ENCODE measurements at places on chromosomes 12 and 14.

DNA sequence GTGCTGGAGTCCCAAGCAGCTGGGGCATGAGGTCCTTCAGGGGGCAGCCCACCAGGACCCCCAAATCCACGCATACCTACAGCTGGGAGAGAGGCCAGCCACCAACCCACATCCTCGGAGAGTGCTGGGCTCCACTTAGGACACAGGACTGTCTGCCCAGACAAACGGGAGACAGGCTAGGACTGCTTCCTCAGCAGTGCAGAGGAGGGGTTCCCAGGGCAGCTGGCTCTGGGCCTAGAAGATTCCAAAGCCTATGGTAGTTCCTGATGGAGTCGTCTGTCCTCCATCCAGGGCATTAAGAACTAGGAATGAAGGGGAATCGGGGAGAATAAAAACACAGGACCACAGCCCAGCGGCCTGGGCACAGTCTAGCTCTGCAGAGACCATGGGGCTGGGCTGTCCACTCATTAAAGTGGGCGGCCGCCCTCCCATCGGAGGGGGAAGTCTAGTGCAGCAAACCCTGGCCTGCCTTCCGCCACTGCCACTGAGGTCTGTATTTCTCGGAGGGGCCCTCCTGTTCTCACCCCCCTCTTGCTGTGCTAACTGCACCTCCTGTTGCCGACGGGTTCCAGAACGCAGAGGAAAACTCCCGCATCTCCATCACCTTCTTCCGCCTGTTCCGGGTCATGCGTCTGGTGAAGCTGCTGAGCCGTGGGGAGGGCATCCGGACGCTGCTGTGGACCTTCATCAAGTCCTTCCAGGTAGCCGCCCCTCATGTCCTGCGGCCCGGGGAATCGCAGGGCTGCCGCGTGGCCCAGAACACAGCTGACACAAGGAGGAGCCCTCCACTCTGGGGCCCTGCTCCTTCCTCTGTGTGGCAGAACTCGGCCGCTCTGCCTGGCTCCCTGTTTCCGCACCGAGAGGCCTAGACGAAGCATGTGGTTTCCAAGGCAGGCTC is 143.5 kb upstream of the FKBP4 start:
- no peak for DNase-seq

DNA sequence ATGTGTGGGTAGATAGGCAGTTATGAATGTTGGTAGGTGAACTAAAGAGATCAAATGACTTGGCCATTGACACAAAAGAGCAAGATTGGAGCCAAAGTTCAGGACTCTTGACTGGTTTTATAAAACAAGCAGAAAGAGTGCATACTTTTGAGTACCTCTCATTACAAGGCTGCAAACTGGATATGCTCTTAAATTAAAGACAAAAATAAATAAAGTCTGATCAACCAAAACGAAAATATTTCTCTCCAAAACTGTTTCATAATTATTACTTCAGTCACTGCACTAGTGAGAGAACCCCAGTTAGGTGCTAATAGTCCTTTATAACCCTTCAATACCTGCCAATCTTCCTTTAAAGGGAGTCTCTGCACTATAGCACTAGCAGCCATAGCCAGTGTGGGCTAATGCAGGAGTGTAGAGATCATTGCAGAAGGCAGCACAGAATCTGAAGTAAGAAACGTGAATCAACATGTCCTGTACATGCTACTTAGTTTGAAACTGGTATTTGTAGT is 147.1 kb downstream of the FOXA1 start:
- no peak for DNase-seq

GRCh38 chr12:110896559-110896958 is 23.8 kb downstream of the MYL2 start:
- no peak for DNase-seq

DNA sequence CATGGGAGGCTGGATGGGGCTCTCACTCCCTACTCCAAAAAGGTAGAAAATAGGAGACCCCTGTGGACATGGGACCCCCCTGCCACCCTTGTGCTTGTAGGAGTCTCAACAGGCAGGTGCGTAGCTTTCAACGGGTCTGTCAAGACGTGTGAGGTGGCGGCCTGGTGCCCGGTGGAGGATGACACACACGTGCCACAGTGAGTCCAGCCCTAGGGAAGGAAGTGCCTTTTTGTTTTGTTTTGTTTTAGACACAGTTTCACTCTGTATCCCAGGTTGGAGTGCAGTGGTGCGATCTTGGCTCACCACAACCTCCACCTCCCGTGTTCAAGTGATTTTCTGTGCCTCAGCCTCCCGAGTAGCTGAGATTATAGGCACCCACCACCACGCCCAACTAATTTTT is 12.9 kb downstream of the P2RX4 start:
- DNase-seq, result no peak

DNA sequence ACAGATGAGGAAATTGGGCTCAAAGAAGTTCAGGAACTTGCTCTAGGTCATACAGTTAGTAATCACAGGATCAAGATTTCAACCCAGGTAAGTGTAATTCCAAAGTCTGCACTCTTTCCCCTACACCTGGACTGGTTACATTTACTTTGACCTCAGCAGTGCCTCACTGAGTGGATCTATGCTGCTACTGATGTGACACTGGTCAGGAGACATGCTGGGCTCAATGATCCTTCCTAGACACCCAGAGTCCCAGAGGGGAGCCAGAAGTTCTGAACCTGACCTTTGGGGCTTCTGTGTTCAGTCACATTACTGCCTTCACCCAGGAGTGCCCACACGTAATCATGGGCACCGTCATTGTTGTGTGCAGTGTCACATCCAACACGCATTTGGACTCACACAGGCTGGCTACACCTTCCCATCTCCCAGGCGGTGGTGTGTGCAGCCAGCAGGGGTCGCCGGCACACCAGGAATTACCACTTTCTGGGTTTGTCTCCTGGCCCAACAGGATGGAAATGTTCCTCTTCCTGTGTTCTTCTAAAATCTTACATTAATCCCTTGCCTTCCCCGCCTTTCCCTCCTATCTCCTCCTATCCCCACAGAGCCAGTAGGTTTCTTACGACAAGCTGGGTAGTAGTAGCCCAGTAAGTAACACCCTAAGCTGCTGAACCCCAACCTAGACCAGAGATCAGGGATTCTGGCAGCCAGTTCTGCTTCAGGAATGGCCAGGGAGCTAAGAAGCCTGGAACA is 25.6 kb downstream of the CALCOCO1 start:
- peak; percentile 64 for DNase-seq

DNA sequence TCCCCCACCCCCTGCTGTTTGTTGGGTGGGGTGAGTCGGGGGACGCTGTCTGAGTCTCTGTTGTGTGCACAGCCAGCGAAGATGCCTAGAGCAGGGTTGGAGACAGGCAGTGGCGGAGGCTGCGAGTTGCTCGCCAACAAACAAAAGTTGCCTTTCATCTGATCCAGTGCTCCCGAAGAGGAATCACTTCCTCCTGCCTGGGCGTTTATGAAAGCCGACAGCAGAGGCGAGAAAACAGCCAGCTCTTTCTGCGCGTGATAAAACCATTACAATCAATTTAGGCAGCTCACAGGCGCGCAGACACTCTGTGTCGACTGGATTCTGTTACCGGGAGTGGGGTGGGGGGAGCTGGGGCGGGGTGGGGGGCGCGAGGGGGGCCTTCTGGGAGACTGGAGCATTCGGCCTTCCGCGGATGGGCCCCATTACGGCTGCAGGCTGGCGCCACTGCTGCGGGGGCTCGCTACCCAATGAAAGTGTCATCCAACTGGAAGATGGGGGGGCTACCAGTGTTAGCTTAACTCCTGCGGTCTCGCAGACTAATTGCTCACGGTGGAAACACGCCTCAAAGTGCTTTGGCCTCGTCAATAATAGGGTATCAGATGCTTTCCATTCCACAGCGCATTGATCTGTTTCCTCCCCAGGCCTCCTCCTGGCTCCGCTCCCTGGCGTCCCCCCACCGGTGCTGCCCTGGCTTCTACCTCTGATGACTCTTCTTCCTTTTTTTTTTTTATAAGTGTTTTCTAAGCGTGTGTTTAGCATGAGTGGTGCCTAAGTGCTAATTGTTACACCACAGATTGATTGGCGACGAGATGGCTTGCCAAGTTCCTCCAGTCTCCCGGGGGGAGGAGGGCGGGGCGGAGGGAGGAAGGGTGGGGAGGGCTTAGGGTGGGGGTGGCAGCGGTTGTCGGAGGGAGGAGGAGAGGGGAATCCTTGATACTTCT is 678.4 kb downstream of the MED13L start:
- DNase-seq, result peak; percentile 10

GRCh38 chr12:40240779-40241178 is 16.0 kb downstream of the LRRK2 start:
- no peak for DNase-seq

DNA sequence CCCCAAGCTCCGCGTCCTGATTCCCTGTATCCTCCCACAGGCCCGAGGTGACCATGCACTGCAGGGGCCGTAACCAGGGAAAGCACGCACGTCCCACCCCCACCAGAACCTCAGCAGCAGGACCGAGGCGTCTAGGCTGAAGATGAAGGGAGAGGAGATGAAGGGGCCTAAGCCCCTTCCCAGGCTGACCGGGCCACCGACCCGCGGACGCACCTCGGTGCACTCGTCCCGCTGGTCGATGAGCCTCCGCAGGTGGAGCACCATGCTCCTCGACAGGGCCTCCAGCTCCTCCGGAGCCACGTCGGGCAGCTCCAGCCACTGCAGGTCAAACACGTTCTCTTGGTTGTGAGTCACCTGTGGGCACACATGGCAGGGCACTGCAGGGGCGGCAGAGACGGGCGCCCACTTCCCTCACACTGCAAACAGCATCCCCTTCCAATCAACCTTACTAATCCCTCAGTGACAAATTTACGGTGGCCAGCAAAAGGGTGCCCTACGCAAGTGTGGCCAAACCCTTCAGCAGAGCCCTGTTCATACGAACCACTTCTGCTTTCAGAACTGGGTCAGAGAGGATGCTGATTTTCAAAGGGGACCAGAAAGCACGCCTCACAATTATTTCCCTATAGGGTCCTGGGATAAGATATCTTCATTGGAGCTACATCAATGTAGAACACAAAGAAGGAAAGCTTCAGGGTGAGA is 77.8 kb downstream of the CCDC88C start:
- DNase-seq, result no peak

Data from iris pigment epithelial cell (primary cell).